ENCODE measurements at places on chromosomes 7 and 10.

DNA sequence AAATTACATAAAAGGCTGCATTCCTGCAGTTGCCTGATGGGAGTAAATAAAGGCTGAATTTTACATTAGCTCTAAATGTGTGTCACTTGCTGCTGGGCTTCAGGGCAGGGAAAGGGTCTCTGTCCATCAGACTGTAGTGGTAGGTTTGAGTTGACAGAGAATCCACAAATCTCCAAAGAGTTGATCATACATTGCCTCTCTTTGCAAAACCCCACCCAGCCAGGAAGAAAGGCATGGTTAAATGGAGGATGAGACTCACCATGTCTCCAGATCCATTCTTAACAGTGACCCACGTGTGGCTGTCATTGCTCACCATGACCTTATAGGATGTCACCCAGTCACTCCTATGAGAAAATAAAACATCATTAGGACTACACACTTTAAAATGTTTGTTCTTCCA, 92.8 kb downstream of the CPXM2 start:
- no peak for DNase-seq

GRCh38 chr7:5426226-5426475, 2.5 kb upstream of the TNRC18 start:
- no peak for DNase-seq

DNA sequence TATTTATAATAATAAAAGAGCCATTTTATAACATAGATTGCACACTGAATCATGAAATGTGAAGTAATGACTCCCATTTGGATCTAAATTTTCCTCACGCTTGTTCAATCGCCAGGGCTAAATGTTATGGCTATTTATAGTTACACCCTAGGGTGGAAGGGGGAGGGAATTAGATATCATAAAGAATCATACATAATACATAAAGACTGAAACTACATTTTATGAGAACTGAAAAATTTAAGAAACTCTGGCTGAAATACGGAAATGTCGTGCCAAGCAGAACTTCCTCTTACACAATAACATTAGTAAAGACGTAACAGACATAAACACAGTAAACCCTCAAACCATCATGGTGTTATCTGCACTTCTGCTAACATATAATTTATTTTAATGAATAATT, 327.5 kb upstream of the PHF14 start:
- no peak for DNase-seq

- DNase-seq, result no peak
Observed at GRCh38 chr7:22728401-22729029, 1.5 kb downstream of the IL6 start.

DNA sequence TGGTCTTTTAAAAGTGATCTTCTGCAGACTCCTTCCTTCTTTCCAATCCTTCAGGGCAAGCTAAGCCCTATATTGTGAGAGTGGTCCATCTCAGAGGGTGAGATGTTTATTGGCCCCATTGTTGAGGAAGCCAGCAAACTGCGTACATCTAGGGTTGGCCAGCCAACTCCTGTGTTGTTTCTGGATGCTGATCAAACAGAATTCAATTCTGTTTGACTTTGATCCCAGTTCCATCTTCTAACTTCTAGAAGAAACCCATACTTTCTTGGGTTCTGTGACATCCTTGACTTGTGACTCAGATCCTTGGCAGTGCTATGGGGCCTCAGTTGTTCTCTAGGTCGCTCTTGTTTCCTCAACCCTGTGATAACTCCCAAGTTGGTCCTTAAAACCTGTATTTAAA, 116.2 kb downstream of the LSMEM1 start:
- no peak for DNase-seq
